ENCODE measurements at places on chromosomes 1 and 21.

- no peak for DNase-seq
These were observed 24.9 kb downstream of the SUSD4 start for GRCh38 chr1:223338811-223339746.

- no peak for DNase-seq
These were observed 21.7 kb downstream of the UBE4B start for GRCh38 chr1:10054465-10054864.

GRCh38 chr1:4557949-4558348 lies 96.5 kb upstream of the AJAP1 start:
- no peak for DNase-seq

- no peak for DNase-seq
These were observed 537.4 kb upstream of the ZRANB2 start for GRCh38 chr1:71618191-71618590.

DNA sequence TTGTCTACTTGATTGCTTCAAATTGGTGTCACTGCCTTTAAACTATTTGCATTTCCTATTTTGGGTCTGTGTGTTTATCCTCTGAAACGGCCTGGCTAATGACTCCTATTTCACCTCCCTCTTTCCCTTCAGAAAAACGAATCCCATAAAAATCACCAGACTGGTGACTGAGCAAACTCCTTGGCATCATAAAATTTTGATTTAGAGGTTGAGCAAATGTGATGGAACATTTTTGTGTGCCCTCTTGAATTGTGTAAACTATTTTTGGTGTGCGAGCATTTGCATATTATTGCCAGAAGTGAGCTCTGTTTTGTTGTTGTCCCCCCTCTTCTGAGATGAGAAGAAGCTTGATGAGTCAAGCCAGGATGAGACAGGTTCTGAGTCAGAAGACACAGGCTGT lies 316.1 kb downstream of the AJAP1 start:
- no peak for DNase-seq

DNA sequence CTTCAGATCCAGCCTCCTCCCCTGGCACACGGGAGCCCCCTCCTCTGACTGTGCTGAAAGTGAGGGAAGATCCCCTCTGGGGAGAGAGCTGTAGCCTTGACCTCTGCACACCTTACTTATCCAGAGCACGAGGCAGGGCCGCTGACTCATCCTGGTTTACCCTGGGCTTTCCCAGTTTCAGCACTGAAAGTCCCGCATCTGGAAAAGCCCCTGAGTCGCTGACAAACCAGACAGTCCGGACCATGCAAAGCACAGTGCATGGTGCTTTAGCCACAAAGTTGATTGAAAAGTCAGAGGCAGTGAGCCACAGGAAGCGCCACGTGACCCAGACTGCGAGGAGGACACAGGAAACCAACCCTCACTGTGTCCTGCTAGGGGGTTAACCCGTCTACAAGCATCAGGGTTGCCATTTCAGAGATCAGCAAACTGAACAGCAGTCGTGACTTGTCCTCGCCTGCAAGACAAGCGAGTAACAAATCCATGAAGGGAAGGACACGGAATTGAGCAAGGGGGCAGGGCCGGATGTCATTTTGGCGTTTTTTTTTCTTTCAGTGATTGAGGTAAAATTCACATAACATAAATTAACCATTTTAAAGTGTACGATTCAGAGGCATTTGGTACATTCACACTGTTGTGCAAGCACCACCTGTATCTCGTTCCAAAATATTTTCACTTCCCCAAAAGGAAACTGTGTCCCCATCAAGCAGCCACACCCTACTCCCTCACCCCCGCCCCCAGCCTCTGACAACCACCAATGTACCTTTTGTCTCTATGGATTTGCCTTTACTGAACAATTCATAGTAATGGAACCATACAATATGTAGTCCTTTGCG lies 19.9 kb upstream of the IFNGR2 start:
- DNase-seq: no peak

DNA sequence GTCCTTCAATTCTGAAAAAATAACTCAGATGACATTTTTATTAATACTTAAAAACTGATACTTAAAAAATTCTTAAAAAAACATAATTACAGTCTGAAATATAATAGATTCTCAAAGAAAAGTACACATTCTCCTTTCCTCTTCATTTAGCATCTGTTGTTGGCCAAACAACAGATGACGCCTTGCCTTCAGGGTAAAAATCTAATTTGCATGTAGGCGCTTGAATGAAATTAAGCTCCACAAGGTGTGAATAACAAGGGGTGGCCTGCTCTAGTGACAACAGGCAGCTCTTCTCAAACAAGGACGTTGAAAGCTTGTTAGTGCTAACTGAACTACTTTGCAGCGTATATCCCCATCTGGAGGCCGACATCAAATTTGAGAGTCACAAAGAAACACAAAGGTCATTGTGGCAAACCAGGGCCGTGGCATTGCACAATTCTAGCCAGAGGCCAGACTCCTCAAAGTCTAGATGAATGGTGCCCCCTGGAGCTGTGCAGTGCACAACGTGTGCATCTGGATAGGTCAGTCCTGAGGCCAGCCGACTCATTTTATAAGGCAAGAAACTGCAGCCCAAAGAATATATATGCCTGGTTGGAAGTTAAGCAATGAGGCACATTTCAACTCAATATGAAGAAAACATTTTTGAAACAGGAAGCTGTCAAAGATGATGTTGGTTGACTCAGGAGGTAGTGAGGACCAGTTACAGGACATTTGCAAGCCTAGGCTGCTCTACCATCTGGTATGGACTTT lies 459.2 kb upstream of the RUNX1 start:
- DNase-seq: peak; percentile 32

DNA sequence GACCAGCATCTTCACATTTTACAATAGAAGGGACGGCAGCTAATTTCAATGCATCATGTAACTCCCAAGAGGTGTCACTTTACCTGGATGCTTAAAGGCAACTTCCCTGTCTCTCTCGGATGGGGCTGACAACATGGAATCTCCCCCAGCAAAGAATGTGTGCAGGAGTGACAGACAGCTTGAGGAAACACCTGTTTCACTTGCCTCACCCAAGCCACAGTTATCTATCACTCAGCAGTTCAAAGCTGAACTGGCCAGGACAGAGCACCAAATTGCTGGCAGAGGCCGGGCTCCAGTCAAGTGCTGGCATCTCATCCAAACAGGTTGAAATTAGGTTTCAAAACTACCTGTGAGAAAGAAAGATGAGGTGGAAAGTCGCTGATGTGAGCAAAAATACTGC lies 538.0 kb upstream of the PLXNA2 start:
- no peak for DNase-seq

DNA sequence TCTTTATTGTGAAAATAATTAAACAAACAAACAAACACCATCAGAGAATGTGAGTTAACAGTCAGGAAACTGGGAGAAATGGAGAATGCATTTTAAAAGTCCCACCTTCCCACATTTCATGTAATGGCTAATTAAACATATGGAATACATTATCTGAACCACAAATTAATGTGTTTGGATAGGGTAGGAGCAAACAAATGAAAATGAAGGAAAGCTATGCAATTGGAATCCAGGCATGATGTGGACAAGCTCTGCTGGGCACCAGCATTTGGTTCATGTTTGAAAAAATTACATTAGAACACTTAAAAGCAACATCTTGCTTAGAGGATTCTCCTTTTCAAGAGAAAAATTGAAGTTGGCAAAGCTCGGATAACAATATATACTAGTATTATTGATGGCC lies 628.1 kb downstream of the LMO4 start:
- DNase-seq: peak; percentile 28

DNA sequence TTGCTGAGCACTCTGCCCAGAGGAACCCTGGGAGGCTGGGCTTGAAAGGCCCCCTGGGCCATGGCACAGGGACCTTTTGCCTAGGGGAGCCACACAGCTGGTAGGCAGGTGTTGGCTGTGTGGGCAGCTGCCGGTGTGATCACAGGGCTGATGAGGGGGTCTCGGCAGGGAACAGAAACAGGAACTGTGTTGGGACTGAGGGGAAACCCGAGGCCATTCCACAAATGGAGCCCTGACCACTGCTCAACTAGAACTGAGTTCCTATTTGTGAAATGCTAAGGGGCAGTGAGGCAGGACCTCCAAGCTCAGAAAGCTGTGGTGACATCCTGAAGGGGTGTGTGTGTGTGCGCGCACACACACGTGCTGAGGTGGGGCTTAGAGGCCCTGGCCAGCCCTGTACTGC lies 6.4 kb upstream of the THEM5 start:
- DNase-seq: no peak

- DNase-seq: no peak
These were observed 18.6 kb downstream of the ABCG1 start for GRCh38 chr21:42237577-42237976.

- no peak for DNase-seq
These were observed 37.6 kb downstream of the PARP1 start for GRCh38 chr1:226370144-226370923.

GRCh38 chr1:115880981-115881672 lies 40.2 kb upstream of the NHLH2 start:
- no peak for DNase-seq

DNA sequence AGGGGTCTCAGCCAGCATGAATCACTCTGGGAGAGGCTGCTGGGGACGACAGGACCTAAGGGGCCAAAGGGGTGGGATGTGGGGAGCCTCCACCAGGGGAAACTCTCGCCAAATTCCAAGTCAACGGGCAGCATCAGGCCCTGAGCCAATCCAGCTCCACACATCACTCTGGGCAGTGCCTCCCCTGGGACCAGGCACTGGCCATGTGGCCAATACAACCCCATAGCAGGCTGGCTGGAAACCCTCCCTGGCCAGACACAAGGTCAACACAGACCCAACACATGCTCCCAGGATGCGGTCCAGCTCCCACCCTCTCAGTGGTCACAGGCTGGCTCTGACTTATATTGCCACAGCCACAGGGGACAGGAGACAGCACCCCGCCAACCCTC lies 60.0 kb downstream of the MEGF6 start:
- no peak for DNase-seq

DNA sequence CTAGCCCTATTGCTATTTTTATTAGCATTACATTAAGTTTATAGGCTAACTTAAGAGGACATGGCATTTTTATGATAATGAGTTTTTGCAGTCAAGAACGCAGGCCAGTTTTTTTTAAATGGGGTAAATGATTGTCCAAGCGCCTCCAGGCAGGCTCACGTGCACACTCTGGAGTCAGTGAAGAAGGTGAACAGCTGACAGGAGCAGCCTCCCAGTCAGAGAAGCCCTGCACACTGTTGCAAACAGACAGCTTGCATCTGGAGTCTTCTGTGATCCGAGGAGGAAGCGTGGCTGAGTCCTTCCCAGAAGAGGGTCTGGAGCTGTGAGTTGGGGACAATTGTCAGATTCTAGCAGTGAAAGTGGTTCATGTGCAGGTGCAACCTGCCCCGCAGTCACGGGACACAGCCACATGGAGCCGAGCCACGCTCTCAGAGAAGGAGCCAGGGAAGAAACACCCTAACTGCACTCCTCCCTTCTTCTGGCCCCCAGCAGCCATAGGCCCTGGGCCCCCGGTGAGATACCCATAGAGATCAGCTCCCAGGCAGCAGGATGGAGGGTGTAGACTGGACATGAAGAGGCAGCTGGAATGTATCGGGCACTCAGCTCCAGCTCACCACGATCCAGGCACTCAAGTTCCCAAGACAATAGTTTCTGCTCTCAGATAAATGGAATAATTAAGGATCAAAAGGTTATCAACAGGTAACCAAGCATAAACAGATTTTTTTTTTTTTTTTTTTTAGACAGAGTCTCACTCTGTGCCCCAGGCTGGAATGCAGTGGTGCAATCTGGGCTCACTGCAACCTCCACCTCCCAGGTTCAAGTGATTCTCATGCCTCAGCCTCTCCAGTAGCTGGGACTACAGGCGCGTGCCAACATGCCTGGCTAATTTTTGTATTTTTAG lies 26.4 kb downstream of the CAPN2 start:
- DNase-seq: no peak

DNA sequence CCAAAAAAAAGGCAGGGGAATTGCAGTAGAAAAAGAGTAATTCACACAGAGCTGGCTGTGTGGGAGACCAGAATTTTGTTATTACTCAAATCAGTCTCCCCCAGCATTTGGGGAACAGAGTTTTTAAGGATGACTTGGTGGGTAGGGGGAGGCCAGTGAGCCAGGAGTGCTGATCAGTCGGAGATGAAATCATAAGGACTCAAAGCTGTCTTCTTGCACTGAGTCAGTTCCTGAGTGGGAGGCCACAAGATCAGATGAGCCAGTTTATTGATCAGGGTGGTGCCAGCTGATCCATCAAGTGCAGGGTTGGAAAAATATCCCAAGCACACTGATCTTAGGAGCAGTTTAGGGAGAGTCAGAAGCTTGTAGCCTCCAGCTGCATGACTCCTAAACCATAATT lies 23.7 kb upstream of the EDARADD start:
- DNase-seq: no peak

DNA sequence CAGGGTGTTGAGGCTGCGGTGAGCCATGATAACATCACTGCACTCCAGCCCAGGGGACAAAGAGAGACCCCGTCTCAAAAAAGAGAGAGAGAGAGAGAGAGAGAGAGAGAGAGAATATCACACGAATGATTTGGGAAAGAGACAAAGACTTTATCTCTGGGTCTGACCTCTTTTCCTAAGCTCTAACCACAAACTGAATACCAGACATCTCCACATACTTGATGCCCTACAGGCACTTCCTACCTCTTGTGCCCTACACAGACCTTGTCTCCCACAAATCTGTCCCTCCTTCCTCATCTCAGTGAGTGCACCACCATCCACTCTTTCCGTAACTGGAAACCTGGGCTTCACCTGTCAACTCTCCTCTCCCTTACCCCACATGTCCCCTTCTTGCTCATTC lies 27.0 kb upstream of the PTCH2 start:
- no peak for DNase-seq

DNA sequence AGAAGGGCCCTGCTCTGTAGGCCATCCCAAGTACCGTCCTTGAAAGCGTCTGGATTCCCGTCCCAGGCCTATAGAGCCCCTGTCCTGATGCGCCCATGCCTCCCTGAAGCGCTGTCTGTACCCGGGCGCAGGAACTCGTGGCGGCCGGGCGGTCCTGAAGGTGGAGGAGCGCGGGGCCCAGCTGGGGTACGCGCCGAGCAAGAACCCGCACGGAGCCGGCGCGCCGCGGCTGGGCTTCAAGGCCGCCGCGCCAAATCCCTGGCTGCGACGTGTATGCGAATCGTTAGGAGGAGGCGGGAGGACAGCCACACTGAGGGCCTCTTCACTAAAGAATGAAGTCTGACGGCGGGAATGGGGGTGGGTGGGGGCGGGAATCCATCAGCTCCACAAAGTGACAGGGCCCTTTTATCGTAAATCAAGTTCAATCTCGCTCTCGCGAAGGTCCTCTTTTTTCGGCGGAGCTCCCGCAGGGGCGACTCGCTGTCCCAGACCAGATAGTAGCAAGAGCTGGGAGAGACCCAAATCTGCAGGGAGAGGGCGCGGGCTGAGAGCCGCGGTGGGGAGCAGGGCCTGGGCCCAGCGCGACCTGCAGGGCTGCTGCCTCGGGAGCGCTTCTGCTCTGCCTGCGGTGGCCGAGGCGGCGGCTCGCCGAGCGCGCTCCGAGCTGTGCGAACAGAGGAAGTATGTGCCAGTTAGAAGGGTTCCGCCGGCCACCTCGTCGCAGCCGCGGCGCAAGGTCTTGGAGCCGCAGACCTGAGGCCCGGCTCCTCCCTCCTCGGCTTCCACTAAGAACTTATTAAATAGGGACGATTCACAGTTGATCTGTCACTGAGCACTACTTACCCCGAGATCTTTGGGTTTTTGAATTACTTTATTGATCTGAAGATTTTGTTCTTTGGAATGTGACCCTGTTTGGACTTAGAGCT lies 10.4 kb downstream of the BARHL2 start:
- no peak for DNase-seq

GRCh38 chr21:43574741-43575472 lies 84.4 kb downstream of the HSF2BP start:
- no peak for DNase-seq
